ENCODE measurements at places on chromosomes 13 and 19.

- no peak for DNase-seq
Measured at GRCh38 chr19:2618611-2619010, 83.9 kb downstream of the GNG7 start.

DNA sequence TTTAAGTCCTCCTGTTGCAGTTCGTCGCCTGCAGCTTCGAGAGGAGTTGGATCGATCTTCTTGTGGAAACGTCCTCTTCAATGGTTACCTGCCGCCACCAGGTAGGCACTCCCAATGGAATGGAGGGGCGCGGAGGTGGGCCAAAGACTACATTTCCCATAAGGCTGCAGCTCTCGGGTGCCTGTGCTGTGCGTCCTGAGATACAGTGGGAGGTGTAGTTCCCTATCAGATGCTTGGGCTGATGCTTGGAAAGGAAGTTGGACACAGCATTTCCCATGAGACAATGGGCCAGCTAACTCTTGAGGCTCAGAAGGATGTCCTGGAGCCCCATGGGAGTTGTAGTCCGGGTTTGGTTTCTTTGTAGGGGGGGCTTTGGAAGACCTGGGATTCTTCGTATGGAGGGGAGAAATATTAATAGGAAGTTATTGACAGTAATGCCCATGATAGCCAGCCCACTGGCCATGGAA lies 1.8 kb downstream of the SHKBP1 start:
- peak; percentile 27 for DNase-seq

DNA sequence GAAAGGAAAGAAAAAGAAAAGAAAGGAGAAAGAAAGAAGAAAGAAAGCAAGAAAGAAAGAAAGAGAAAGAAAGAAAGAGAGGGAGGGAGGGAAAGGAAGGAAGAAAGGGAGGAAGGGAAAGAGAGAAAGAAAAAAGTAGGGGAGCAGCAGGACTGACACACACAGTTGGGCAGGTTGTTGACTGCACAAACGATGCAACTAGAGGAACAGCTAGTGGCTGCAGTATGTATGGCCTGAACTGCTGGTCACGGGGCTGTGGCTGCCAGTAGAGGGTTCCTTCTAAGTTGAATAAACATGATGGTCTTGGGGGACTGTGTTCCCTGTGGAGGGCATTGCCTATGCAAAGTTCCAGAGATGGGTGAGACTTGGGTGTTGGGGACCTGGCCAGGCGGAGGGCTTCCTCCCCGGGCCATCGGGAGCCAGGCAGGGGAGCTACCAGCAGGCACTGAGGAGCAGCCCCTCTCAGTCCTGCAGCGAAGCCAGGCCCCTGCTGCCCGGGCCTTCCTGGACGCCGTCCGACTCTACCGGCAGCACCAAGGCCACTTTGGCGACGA lies 16.7 kb upstream of the COLGALT1 start:
- DNase-seq = peak; percentile 22

GRCh38 chr13:32175307-32175706 lies 139.9 kb downstream of the ZAR1L start:
- DNase-seq = no peak

GRCh38 chr19:17240062-17240752 lies 5.5 kb downstream of the NR2F6 start:
- no peak for DNase-seq

DNA sequence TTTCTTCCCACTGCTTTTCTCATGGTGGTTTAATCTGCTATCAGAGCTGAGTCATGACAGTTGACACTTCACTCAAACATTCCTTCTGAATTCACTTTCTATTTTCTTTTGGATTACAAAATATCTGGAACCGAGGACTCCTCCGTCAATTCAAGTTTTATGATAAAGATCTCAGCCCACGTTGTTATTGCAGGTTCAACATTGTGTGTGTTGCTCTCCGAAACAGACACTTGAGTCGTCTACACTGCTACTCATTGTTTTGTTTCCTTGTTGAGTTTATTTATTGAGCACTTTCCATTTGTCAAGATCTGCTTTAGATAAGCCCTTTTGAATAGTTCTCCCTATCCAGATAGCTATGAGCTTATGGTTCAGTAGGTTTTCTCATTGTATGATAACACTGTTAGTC lies 636.1 kb upstream of the GPC6 start:
- no peak for DNase-seq

- no peak for DNase-seq
Measured at GRCh38 chr13:29948244-29948643, 97.8 kb upstream of the UBL3 start.

GRCh38 chr19:3603121-3603811 lies 3.4 kb downstream of the TBXA2R start:
- peak; percentile 26 for DNase-seq

- DNase-seq = peak; percentile 50
Measured at GRCh38 chr13:97435794-97436193, 1.8 kb downstream of the RAP2A start.

DNA sequence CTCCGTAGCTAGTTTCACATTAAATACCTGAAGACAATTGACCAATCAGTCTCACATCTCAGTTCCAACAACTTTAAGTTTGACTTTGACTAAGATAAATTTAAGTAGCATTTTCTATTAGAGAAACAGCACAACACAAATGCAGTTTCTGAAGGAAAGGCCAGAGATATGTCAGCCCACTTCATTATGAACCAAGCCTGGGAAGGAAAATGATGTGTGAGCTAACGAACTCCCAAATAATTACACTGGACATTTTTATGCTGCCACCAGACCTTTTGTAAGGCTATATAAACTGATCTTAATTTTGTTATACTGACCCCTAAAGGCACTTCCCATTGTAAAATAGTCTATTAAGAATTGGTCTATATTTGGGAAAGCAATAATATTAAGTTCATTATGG lies 57.9 kb upstream of the DACH1 start:
- no peak for DNase-seq

- no peak for DNase-seq
Measured at GRCh38 chr19:33861950-33862349, 65.3 kb downstream of the KCTD15 start.

- no peak for DNase-seq
Measured at GRCh38 chr13:39815345-39816111, 160.1 kb downstream of the COG6 start.

- DNase-seq = no peak
Measured at GRCh38 chr13:91132786-91133185, 214.7 kb upstream of the MIR17HG start.

GRCh38 chr13:32609428-32609827 lies 23.2 kb downstream of the PDS5B start:
- no peak for DNase-seq

- DNase-seq = peak; percentile 37
Measured at GRCh38 chr13:73981595-73981994, 152.6 kb downstream of the KLF12 start.

DNA sequence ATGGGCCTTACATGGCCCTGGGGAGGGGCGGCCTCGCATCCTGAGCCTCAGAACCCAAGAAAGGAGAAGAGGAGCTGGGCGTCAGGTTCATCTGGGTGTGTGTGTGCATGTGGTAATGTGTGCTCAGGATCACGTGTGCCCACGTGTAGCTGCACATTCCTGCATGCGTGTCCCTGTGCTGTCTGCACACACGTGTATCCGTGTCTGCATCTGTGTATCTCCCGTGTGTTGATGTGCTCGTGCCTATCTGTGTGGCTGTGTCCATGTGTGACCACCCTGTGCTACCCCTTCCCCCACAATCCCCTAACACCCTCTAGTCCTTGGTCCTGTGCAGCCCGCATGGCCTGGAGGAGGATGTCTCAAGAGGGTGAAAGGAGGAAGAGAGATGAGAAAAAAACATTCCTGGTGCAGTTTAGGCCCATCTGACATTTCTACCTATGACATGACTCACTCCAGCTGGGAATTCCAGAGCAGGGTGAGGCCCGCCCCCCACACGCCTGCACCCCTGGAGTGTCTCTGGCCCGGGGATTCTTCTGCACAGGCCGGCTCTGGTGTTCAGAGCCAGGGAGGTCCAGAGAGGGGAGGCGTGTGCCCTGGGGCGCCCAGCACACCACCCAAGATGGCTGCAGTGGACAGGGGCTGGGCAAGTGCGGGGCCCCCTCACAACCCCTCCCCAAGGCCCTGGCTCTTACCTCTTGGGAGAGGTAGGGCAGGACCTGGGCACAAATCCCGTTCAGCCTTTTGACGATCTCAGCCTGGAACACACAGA lies 7.1 kb downstream of the TLE5 start:
- DNase-seq = no peak

DNA sequence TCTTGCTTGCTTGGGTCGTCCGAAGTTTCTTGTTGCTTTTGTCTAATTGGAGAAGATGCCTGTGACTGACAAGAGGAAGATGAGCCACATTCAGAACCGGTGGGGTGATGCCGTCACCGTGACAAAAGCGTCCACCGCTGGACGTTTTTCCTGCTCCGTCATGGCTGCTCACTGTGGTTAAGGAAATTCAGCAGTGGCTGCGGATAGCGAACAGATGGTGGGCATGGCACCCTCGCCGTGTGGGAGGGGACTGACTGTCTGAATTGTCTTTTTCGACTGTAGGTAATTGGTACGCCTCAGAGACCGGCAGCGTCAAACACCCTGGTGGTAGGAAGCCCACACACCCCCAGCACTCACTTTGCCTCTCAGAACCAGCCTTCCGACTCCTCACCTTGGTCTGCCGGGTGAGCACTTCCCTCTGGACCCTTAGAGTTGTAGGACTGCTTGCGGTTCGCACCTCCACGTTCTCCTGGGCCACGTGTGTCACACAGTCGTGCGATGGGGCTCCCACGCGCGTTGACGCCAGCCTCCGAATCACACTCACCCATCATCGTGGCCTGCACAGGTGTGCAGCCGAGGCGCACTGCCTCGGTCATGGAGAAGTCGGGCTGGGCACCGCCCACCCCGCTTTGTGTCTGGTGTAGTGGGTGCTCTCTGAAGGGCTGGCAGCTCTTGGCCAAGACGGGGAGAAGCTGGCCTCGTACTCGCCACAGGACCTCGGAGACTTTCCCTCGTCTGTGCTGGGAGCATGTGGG lies 26.5 kb downstream of the ATP4B start:
- peak; percentile 23 for DNase-seq

DNA sequence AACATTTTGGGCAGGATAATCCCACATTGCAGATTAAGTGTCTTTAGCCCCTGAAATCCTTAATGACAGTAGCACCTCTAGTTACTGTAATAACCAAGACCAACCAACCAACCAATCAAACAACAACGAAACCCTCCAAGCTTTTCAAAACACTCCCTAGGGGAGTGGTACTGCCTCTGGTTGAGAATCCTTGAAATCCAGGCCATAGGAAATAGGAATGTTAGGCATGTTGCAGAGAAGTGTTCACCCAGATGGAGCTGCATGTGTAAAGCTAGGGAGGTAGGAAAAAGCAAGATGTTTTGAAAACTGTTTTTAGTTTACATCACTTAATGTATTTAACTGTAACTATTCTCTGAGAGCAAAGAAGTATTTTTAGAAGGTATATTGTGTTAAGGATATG lies 4.5 kb downstream of the LACC1 start:
- DNase-seq = no peak

DNA sequence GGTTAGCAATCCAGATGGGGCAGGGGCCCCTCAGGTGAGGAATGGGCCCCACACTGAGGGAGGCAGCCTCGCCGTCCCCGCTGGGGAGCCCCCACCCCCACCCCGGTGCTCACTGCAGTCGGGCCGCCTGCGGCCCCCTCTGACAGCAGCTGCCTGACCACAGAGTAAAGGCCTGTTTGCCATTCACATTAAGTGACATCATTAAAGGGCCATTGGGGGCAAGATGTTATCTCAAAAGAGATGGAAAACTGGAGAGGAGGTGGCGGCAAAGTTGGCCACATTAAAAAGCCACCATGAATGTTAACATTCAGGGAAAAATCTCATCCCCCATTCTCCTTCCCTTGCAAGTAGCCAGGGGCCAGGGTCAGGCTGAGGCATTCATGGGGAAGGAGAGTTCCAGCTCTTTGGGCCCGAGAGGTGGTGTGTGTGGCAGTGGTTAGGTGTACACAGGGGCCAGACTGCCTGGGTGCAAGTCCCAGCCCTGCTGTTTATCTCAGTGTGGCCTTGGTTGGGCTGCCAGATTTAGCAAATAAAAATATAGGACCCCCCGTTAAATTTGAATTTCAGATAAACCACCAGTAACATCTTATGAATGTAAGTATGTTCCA lies 20.9 kb downstream of the VSTM2B start:
- no peak for DNase-seq

GRCh38 chr13:113410472-113411201 lies 42.7 kb downstream of the ADPRHL1 start:
- DNase-seq = peak; percentile 40

DNA sequence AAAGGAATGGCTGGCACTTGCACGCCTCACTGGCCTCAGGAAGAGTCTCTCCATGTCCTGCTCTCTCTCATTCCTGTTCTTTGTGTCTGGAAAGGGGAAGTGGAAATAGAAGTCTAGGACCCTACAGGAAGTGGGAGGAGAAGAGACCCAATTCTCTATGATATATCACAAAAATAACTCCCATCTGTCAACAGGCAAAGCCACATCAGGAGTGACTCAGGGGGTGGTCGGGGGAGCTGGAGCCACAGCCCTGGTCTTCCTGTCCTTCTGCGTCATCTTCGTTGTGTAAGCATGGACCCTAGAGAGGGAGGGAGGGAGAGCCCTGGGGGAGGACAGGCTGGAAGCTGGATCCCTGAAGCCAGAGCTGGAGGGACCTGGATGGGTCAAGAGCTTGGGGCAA lies 3.0 kb downstream of the SIGLEC9 start:
- peak; percentile 13 for DNase-seq

- peak; percentile 65 for DNase-seq
Measured at GRCh38 chr13:74040200-74040599, 94.0 kb downstream of the KLF12 start.

- no peak for DNase-seq
Measured at GRCh38 chr13:114053026-114053425, 79.2 kb upstream of the C13orf46 start.

- DNase-seq = peak; percentile 48
Measured at GRCh38 chr13:77696879-77697216, 639 bp upstream of the SLAIN1 start.

GRCh38 chr13:21911646-21912298 lies 240.9 kb downstream of the FGF9 start:
- peak; percentile 5 for DNase-seq

GRCh38 chr13:76267216-76267615 lies 619.0 kb downstream of the KCTD12 start:
- peak; percentile 35 for DNase-seq

- peak; percentile 81 for DNase-seq
Measured at GRCh38 chr19:4172861-4173473, 9.4 kb downstream of the SIRT6 start.

DNA sequence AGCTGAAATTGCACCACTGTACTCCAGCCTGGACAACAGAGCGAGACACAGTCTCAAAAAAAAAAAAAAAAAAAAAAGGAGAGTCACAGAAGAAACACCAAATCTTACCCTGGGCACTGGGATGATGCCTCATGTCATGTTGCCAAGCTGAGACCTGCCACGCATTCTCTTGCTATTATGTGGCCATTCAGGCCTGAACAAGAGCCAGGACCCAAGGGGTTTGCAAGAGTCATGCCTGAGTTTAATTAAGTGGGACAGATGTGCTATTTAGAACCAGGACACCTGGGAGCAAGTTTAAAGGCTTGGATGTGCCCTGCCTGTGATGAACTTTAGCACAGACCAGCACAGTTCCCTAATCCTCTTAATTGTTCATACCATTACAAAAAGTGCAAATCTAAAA lies 9.8 kb downstream of the PNMA8A start:
- peak; percentile 35 for DNase-seq

DNA sequence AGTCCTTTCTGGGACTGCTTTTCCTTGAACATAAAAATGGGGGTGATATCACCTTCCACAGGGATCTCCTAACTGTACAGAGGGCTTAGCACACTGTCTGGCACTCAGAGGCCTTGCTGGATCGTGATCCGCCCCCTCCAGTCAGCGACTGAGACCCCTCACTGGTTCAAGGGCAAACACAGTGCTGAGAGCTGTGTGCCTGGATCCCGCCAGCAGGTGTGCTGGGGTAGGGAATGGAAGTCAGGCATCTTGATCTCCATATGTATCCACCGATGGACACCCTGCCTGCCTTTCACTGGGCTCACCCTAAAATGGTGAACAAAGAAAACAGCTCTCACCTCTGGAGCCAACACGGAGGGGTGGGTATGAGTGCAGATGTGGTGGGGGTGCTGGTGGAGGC lies 64.3 kb downstream of the IRS2 start:
- DNase-seq = no peak
